ENCODE measurements at places on chromosomes 6 and 20. TPM values are rescaled to one million over a fixed set of nuclear protein-coding genes. Genes with fewer than 3 reads are reported as not detected.

DNA sequence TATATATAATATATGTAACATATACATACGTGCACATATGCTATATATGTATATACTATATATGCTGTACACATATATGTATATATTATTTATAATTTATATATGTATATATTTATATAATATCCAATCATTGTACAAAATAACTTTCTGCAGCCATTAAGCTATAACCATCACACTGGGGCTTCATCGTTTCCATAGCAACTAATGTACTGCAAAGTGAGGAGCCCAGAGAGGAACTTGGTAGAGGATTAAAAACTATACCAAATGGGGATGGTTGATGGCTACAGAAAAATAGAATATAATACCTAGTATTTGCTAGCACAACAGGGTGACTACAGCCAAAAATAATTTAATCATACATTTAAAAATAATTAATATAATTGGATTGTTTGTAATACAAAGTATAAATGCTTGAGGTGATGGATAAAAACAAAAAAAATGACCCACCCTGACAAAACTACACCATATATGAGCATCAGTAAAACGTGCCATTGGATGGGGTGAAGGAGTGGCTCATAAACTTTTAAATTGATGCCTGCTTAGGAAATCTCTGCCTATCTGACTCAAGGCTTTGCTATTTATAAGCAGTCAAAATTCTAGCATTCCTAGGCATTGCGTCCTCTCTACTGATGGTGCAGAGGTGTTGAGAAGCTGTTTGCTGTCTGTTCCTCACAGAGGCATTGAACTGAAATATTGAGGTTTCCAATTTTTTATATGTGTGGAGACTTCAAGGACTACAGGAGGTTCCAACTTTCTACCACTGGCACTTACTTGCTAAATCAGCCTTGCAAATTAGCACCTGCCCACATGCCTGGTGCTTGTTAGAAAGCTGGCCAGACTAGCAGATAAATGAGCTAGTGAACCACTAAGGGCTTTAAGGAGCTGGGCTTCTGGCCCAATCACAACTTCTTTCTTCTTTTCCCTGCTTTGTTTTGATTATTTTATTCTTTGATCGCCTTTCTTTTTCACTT, 190.1 kb downstream of the SCP2D1 start:
- no peaks in the 10 kb centered on the region for H3K27me3 ChIP-seq
- H3K4me3 ChIP-seq: no peak overlapping the region
- no peak overlapping the region for H3K27ac ChIP-seq
- DNase-seq: no peak

The TCF21 gene
- total RNA-seq: not detected

DNA sequence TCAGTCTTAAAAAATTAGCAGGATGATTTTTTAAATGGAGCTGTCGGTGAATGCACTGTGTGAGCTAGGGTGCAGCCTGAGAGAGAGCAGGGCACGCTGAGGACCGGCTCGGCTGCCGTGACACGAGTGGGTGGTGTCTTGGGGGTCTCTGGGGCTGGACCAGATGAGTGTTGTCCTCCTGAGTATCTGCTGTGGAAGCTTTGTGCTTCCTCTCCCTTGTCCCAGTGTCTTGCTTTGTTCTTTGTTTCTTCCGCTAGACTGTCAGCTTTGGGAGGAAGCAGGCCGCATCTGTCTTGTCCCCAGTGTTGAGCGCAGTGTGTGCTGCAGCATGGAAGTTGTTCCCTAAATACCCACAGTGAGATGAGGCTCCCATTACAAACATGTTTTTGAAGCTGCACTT, 89.4 kb downstream of the RTN4IP1 start:
- peaks cover 48% of the 10 kb centered on the region for H3K4me1 ChIP-seq
- no peaks in the 10 kb centered on the region for H3K27me3 ChIP-seq
- H3K36me3 ChIP-seq: peaks cover 81% of the 10 kb centered on the region
- H3K4me3 ChIP-seq: no peak overlapping the region
- H3K27ac ChIP-seq: no peak overlapping the region
- DNase-seq: no peak

- H3K27me3 ChIP-seq: no peaks in the 10 kb centered on the region
- no peak overlapping the region for H3K4me3 ChIP-seq
- peaks cover 37% of the 10 kb centered on the region for H3K36me3 ChIP-seq
- peak overlapping the region; percentile 90 for H3K27ac ChIP-seq
Measured at GRCh38 chr6:2862712-2863181, 21.1 kb upstream of the SERPINB1 start.

DNA sequence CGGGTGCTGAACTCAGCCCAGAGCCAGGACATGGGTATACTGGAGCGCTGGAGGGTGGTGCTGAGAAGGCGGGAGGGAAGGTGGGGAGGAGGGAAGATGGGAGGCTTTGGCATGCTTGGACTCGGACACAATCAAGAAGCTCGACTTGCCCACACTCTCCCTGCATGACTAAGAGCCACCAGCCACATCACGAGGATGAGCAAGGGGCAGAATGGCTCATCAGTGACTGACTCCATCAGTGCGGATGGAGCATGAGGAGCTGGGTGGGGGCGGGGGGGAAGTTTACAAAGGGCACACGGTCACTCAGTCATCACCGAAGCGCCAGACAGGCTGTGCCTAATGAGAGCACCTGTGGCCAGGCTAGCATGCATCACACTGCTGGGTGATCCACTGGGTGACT, 222.8 kb downstream of the KIF16B start:
- H3K27me3 ChIP-seq: no peaks in the 10 kb centered on the region
- H3K36me3 ChIP-seq: no peaks in the 10 kb centered on the region
- no peak overlapping the region for H3K4me3 ChIP-seq
- no peaks in the 10 kb centered on the region for H3K4me1 ChIP-seq
- H3K27ac ChIP-seq: no peak overlapping the region
- no peak for DNase-seq

Data from activated CD4-positive, alpha-beta memory T cell treated with anti-CD3 and anti-CD28 coated beads, Interleukin-2, amount 10 ng/mL, durations not matched to agents 7 days and 5 days (primary cell).